ENCODE measurements at places on chromosomes 3 and 15. TPM values are rescaled to one million over a fixed set of nuclear protein-coding genes. Genes with fewer than 3 reads are reported as not detected.

GABRG3 gene
- 0.12 TPM for total RNA-seq

RMDN3 gene
- 24.4 TPM for total RNA-seq

TRIM59 gene
- total RNA-seq: 9.4 TPM

NR1I2 gene
- not detected for total RNA-seq

CCRL2 gene
- 0.18 TPM for total RNA-seq

SNRPA1 gene
- 116 TPM for total RNA-seq

CPOX gene
- total RNA-seq: 22.3 TPM

FHIT gene
- total RNA-seq: 0.72 TPM

KBTBD13 gene
- not detected for total RNA-seq

SCN11A gene
- total RNA-seq: not detected

PYGO1 gene
- 6.0 TPM for total RNA-seq

ALPK3 gene
- total RNA-seq: 0.18 TPM

NOP10 gene
- total RNA-seq: 532 TPM

CCDC39 gene
- total RNA-seq: not detected

ITIH1 gene
- not detected for total RNA-seq

CPN2 gene
- total RNA-seq: not detected

FANCD2OS gene
- not detected for total RNA-seq

KLHL40 gene
- total RNA-seq: not detected

HYAL1 gene
- total RNA-seq: 0.44 TPM

CCR9 gene
- total RNA-seq: not detected

SLC12A8 gene
- 1.0 TPM for total RNA-seq

ADAMTS17 gene
- total RNA-seq: 0.28 TPM

PIERCE2 gene
- 4.7 TPM for total RNA-seq

ISG20 gene
- total RNA-seq: 40.1 TPM

MST1R gene
- total RNA-seq: 6.9 TPM

IL17RE gene
- total RNA-seq: 1.1 TPM

GUCA1C gene
- not detected for total RNA-seq
